Activated CD4-positive, alpha-beta T cell treated with anti-CD3 and anti-CD28 coated beads for 36 hours (primary cell): ENCODE measurements at places on chromosomes 2 and 18.
A peak's percentile ranks its signal among the peaks of the same experiment; 100 is the strongest.

DNA sequence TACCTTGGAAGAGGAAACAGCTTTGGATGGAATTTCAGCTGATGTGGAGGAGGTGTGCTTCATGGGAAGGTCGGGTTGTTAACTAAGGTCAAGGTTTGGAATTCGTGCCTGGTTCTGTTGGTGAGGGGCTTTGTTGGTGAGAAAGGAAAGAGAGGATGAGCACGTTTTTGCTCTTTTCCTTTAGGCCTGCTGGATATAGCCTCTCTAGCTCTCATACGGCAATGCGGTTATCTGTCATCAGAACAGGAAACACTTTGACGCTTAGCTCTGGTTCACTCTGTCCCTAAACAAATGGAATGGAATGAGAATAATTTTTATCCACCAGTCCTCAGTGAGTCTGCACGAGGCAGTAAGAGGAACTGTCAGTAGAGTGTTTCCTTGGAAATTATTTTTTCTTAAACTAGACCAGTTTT, 169.7 kb upstream of the NOSTRIN start:
- H3K4me1 ChIP-seq = peaks cover 18% of the 10 kb centered on the region
- DNase-seq = no peak
- H3K36me3 ChIP-seq = no peaks in the 10 kb centered on the region

GRCh38 chr2:176483901-176484568, 214.8 kb downstream of the MTX2 start:
- H3K4me1 ChIP-seq = no peaks in the 10 kb centered on the region
- H3K27me3 ChIP-seq = peaks cover 16% of the 10 kb centered on the region
- no peak for DNase-seq
- no peak overlapping the region for H3K4me3 ChIP-seq
- no peak overlapping the region for H3K27ac ChIP-seq

DNA sequence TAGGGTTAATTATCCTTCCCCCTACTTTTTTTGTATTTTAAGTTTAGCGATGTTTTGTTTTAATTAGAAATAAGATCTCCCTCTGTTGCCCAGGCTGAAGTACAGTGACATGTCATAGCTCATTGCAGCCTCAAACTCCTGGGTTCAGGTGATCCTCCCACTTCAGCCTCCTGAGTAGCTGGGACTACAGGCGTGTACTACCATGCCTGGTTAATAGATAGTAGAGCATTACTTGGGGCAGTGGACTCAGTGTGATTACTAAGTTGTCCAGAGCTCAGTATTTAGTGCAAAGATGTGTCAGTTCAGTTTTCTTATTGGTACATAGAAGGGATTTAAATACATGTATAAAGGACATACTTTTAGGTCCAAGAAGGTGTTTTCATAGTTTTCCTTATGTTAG, 9.5 kb upstream of the ADGRF3 start:
- no peak overlapping the region for H3K27ac ChIP-seq
- H3K4me1 ChIP-seq = peaks cover 68% of the 10 kb centered on the region
- no peaks in the 10 kb centered on the region for H3K27me3 ChIP-seq
- H3K4me3 ChIP-seq = no peak overlapping the region
- H3K36me3 ChIP-seq = peaks cover 24% of the 10 kb centered on the region
- DNase-seq = no peak

DNA sequence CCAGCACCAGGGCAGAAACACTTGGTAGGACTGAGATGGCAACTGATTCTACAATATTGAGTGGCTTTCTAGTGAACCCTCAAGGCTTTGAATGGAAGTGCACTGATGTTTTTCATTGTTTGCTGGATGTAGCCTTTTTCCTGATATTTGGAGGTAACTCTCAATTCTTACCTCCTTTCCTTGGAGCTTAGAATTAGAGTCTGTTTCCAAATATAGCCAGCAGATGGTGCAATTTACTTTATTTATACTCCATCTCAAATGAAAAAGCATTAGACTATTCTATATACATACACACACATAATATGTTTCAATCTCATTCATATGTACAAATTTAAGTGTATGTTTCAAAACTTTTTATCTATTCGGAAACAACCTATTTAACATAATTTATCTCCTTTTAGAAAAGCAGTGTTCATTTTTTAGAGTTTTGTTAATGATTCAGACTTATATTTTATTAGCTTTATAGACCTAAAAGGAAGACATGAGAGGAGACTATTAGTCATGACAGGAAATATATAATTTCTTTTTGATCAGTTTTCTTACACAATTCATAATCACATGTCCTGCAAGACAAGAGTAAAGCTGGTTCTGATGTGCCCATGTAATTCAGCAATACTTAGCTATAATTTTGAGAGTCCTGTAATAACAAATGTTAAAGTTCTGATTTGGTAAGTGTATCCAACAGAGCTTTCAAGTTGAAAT, 124.8 kb downstream of the NUP35 start:
- H3K4me3 ChIP-seq = no peak overlapping the region
- H3K36me3 ChIP-seq = no peaks in the 10 kb centered on the region
- no peak for DNase-seq
- H3K27me3 ChIP-seq = no peaks in the 10 kb centered on the region

GRCh38 chr18:73891572-73892421, 255.8 kb downstream of the FBXO15 start:
- peaks cover 5% of the 10 kb centered on the region for H3K27me3 ChIP-seq
- H3K4me1 ChIP-seq = no peaks in the 10 kb centered on the region
- H3K27ac ChIP-seq = no peak overlapping the region
- DNase-seq = peak; percentile 28
- H3K4me3 ChIP-seq = no peak overlapping the region

DNA sequence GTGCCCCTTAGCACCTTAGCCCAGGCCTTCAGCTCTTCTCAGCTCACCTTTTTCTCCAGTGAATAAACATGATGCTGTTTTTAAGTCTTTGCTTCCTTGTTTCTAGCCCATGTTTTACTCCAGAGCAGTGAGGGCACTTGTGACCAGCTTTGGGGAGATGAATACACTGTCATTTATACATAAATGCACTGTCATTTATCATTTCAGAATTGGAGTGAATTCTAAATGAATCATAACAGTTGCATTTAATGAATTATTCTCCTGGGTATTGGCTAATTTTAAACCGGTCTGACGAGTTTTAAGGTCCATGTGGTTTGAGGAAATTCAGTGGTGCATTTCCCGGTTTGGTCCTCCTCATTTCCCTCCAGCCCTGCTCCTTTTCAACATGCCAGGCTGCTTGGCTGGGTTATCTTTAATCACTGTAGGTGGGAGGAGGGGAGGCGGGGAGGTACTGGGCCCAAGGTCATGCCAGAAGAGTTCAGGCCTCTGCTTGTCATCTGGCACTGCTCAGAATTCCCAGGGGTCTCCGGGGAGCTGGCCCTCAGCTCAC, 23.9 kb downstream of the PRKCE start:
- peaks cover 3% of the 10 kb centered on the region for H3K4me1 ChIP-seq
- peaks cover 3% of the 10 kb centered on the region for H3K36me3 ChIP-seq
- H3K27me3 ChIP-seq = no peaks in the 10 kb centered on the region
- H3K4me3 ChIP-seq = no peak overlapping the region
- H3K27ac ChIP-seq = no peak overlapping the region
- no peak for DNase-seq

GRCh38 chr2:46862514-46862913, 53.1 kb downstream of the MCFD2 start:
- no peak overlapping the region for H3K4me3 ChIP-seq
- no peaks in the 10 kb centered on the region for H3K27me3 ChIP-seq
- no peaks in the 10 kb centered on the region for H3K36me3 ChIP-seq
- DNase-seq = no peak

GRCh38 chr2:127592761-127593227, 53.2 kb upstream of the GPR17 start:
- DNase-seq = no peak
- H3K27ac ChIP-seq = no peak overlapping the region
- H3K27me3 ChIP-seq = no peaks in the 10 kb centered on the region
- no peak overlapping the region for H3K4me3 ChIP-seq
- peaks cover 1% of the 10 kb centered on the region for H3K4me1 ChIP-seq

- H3K27me3 ChIP-seq = no peaks in the 10 kb centered on the region
- H3K4me1 ChIP-seq = no peaks in the 10 kb centered on the region
Observed at GRCh38 chr2:1438972-1439371, 25.7 kb downstream of the TPO start.
